Thoracic aorta (tissue), 2 donors: ENCODE measurements at places on chromosomes 16 and 17.

DNA sequence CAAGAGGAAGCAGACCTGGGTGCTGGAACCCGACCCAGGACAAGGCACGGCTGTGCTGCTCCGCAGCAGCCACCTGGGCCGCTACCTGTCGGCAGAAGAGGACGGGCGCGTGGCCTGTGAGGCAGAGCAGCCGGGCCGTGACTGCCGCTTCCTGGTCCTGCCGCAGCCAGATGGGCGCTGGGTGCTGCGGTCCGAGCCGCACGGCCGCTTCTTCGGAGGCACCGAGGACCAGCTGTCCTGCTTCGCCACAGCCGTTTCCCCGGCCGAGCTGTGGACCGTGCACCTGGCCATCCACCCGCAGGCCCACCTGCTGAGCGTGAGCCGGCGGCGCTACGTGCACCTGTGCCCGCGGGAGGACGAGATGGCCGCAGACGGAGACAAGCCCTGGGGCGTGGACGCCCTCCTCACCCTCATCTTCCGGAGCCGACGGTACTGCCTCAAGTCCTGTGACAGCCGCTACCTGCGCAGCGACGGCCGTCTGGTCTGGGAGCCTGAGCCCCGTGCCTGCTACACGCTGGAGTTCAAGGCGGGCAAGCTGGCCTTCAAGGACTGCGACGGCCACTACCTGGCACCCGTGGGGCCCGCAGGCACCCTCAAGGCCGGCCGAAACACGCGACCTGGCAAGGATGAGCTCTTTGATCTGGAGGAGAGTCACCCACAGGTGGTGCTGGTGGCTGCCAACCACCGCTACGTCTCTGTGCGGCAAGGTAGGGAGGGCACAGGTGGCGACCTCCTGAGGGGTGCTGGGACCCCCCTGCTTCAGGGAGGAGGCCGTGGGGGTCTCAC, 667 bp downstream of the FSCN2 start:
- H3K27me3 ChIP-seq: no peaks in the 10 kb centered on the region
- no peak overlapping the region for H3K4me3 ChIP-seq
- H3K4me1 ChIP-seq: no peaks in the 10 kb centered on the region
- no peak overlapping the region for H3K27ac ChIP-seq

DNA sequence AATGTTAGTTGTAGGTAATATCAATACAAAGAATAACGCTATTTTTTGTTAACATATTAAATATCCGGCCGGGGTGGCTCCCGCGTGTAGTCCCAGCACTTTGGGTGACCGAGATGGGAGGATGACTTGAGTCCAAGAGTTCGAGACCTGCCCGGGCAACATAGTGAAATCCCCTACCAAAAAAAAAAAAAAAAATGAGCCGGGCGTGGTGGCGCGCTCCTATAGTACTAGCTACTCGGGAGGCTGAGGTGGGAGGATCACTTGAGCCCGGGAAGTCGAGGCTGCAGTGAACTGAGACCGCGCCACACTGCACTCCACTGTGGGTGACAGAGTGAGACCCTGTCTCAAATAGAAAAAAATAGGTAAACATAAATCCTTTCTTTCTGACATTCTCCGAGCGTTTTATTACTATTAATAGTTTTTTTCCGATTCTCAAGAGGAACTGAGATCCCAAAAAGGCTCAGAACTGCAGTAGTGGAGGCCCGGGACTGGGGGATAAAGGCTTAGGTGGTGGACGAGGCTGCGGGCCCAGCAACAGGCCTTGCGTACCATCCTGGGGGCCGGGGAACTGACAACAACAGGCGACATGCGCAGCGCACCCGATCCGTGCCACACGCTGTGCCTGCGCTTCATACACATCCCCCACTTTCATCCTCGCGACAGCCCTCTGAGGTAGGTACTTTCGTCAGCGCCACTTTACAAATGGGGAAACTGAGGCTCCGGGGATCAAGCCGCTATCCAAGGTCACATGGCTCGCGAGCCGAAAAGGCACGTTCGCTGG, 919 bp downstream of the N4BP1 start:
- no peak for DNase-seq
- no peaks in the 10 kb centered on the region for H3K27me3 ChIP-seq
- H3K27ac ChIP-seq: peak overlapping the region; percentile 90
- peak overlapping the region; percentile 85 for H3K4me3 ChIP-seq
- H3K36me3 ChIP-seq: no peaks in the 10 kb centered on the region

DNA sequence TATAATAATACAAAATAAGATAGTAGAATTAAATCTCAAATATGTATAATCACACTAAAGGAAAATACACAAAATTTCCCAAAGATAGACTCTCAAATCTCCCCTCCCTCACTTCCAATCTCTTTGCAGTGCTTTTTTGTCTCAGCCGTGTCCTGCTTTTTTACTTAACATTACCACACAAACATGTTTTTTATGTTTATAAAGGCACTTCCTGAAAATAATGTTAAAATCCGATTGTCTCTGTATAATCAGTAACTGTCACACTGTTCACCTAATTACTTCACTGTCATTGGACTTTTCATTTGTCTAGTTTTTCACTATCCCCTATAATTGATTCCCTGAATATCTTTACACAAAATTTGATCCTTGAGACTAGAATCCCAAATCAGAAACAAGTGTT, 38.2 kb upstream of the ALDH3A2 start:
- no peaks in the 10 kb centered on the region for H3K4me1 ChIP-seq
- H3K27ac ChIP-seq: no peak overlapping the region
- no peak for DNase-seq
- no peaks in the 10 kb centered on the region for H3K36me3 ChIP-seq

DNA sequence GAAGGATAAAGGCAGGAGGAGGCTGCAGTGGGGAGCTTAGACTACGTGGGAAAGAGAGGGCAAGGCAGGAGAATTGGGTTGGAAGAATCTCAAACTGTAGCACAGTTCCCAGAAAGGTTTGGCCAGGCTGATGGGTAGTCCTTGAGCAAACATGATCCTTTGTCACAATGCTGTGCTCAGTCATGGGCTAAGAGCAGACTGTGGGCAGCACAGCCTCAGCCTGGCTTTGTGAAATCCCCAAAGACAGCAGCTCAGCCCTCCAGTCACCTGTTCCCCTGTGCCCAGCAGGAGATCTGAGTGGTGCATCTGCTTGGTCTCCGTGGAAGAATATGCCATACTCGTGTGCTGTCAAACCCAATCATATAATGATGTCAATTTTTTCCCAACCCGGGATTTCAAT, 10.6 kb upstream of the ENGASE start:
- no peak overlapping the region for H3K4me3 ChIP-seq
- no peak for DNase-seq
- no peaks in the 10 kb centered on the region for H3K4me1 ChIP-seq
- H3K27ac ChIP-seq: no peak overlapping the region
- H3K27me3 ChIP-seq: no peaks in the 10 kb centered on the region
- H3K36me3 ChIP-seq: no peaks in the 10 kb centered on the region

- no peaks in the 10 kb centered on the region for H3K36me3 ChIP-seq
- no peaks in the 10 kb centered on the region for H3K27me3 ChIP-seq
- H3K4me1 ChIP-seq: peaks cover 26% of the 10 kb centered on the region
- H3K27ac ChIP-seq: peak overlapping the region; percentile 43
Measured at GRCh38 chr17:17824119-17824782, 12.5 kb downstream of the SREBF1 start.
